ENCODE measurements at places on chromosomes 3 and 15.
A peak's percentile ranks its signal among the peaks of the same experiment; 100 is the strongest.

- no peak for DNase-seq
Observed at GRCh38 chr3:61631108-61631769, 69.9 kb downstream of the PTPRG start.

DNA sequence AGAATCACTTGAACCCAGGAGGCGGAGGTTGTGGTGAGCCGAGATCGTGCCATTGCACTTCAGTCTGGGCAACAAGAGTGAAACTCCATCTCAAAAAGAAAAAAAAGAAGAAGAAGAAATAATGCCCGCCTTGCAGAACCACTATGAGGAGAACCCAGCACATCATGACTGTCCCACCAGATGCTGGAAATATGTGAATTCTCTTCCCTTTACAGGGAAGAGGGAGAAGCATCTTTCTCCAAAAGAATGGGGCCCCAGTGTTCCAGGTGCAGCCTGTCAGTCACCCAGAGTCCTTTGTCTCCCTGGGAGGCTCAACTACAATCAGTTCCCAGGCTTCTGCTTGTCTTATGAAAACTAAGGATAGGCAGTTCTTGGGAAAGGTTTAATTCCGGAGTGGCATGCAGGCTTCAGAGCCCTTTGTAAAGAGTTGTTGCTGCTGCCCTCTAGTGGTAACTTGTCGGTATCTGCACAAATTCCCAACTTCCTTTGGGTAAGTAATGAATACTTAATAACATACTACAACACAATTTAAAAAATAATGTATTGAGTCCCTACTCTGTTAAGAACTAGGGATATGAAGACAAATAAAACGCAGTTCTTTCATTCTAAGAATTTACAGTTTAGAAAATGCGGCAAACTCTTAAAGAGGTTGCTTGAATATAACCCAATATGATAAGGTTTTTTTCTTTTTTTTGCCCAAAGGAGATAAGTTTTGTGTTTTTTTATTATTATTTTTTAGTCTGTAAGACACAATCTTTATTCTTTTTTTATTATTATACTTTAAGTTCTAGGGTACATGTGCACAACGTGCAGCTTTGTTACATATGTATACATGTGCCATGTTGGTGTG is 18.6 kb upstream of the TICRR start:
- DNase-seq = peak; percentile 71

DNA sequence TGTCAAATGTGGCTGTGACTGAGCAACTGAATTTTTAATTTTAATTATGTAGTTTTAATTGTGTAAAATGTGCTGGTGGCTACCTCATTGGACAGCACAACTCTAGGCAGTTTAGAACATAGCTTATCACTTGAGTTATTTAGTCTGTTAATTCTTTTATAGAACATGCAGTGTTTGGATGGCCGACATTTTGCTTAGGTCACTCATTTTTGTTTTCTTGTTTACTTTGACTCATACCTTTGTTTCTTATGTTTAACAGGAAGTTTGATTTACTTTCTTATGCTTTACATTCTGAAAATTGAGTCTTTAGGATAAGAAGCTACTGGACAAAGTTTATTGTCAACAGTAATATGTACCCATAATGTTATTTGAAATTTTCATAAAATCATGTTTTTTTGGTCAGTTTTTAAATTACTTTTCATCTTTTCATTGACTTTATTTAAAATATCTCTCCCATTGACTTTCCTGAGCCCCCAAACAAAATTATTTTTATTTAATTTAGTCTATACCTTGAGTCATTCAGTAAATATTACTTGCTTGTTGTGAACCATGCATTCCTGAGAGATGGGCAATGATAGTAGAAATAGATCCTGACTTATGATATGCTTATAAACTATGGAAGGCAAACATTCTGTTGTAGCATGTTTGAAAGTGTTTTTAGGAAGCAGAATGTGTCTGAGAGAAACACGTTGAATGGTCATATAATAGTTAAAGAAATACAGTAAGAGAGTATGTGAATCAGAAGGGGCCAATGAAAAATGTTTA is 60.6 kb downstream of the TCF12 start:
- peak; percentile 15 for DNase-seq

GRCh38 chr3:73401616-73402279 is 223.0 kb downstream of the PDZRN3 start:
- DNase-seq = no peak

DNA sequence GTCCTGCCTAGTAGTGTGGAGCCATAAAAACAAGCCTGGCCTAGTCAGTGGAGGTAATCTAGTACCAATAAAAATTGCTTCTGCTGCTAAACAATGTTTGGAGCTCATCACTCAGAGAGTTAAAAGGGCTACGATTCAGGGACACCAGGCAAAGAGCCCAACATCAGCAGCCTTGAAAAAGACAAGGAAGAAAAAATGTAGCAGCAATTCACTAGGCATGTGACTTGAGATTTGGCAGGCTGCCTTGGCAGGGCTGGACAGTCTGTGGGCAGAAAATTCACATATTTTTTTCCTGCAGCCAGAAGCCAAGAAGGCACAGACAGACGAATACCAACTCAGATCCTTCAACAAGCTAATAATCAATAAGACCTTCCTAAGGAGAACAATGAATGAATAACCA is 47.2 kb downstream of the IGSF11 start:
- peak; percentile 18 for DNase-seq

DNA sequence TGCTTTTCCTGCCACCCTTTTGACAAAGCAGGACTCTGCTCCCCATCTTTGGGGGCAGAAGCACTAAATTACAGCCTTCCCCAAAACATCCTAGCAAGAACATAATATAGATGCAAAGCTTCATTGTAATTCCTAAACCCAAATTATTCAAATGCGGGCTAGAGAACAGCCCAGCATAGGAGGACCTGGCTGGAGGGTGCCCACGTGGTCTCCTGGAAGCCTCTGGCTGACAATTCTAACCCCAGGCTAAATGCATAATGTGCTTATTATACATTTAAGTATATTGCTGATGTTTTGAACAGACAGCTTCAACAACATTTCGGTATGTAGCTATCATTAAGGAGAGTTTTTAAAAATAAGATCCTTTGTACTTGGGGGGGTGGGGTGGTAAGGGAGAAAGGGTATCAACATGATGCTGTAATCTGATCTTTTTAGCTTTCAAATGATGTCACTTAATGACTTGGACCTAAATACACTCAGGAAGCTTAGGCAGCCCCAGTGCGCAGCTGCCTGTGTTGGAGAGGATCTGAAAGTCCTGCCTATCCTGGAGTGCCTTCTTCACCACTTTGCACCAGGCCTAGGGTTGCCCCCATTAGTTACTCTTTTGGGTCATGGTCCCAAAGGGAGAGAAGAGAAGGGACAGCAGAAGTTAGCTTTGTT is 57.2 kb upstream of the USP3 start:
- DNase-seq = no peak

GRCh38 chr3:127754411-127755304 is 67.7 kb downstream of the MGLL start:
- DNase-seq = no peak

GRCh38 chr3:8560366-8561007 is 58.9 kb downstream of the LMCD1 start:
- DNase-seq = peak; percentile 14

DNA sequence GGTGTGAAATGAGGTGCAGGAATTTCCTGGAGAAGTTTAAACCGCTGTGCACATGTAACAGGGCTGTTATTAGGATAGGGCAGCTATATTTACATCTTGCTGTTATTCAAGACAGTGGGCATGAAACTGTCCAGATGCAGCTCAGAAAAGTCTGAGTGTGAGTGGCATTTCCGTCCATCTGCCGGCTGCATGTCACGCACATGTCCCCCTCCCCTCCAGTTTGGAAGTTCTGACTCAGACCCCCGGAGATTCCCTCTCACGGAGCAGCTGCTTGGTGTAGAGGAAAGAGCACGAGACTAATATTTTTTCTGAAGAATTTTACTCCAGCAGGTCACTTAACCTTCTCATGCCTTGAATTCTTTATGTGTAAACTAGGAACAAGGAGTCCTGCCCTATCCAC is 69.8 kb downstream of the FEM1B start:
- DNase-seq = no peak

DNA sequence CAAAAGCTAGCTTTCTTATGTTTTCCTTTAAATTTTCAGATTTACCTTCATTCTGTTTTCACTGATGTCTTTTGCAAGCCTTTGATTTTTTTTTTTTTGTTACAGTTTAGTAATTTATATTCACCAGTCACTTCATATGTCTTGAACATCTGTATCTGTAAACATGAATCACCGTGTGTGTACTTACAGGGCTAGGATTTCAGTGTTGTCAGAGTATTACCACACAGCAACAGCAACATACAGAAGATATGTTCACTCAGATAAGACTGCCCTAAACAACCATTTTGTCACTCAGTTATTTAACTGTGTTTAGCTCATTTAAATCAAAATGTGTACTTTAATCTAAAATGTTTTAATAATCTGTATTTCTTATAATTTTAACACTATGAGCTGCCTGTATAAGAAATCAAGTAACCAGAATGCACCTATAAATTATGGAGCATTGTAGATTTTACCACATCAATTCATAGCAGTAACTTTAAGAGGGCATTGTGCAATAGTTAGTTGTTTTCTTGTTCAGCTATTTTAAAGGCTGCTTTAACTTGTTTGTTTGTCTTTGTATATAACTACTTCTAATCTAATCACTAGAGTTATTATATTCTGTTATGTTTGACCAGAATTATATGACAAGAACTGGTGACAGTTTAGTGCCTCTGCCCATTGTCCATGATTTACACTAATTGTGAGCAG is 50.4 kb downstream of the GHSR start:
- DNase-seq = peak; percentile 17
